T-helper 22 cell (primary cell): ENCODE measurements at places on chromosomes 5 and 9.

DNA sequence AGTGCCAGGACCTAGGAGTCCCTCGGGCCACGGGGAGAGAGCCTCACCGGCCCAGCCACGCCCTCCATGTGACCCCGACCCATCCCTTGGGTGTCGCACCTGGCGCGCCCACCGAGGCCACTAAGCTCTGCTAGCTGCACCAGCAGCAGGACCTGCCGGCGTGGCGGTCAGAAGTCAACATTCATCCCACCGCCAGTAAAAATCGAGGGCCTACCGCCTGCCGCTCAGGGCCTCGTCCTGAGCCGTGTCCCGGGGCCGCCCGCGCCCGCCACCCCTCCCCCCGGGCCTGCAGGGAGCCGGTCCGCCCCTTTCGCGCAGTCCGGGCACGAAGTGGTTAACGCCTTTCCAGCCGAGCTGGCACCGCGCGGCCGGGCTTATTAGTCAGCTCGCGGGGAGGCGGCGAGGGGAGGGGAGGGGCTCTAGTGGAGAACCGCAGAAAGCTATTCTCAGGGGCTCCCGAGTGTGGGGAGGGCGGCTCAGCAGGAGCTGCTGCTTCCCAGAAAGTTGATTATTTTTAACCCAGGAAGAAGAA lies 124.4 kb downstream of the C9orf50 start:
- peak; percentile 66 for DNase-seq

DNA sequence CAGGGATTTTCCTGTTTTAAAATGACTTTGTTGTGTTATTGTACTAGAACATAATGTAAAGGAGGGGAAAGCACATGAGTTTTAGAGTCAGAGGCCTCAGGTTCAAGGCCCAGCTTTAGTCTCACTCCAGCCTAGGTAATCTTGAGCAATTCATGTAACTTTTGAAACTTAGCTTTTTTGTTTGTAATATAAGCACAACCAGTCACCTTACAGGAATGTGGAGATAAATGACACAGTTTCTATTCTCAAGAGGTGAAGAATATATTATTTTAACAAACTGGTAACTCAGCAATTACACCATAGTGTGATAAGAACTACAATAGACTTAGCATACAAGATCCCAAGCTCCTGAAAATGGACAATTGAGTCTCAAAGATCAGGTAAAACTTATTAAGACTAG lies 51.2 kb downstream of the ADAMTS19 start:
- DNase-seq, result no peak

- no peak for DNase-seq
Measured at GRCh38 chr9:121684381-121685145, 33.1 kb downstream of the DAB2IP start.

- peak; percentile 4 for DNase-seq
Measured at GRCh38 chr9:87725900-87726709, at the start of gene CTSL. Gene CTSL, plus strand, starts transcription at chr9:87726119. Its CDS starts 1,485 bp downstream, at chr9:87727604.

GRCh38 chr9:136847088-136847825 lies 2.0 kb upstream of the PHPT1 start:
- no peak for DNase-seq

DNA sequence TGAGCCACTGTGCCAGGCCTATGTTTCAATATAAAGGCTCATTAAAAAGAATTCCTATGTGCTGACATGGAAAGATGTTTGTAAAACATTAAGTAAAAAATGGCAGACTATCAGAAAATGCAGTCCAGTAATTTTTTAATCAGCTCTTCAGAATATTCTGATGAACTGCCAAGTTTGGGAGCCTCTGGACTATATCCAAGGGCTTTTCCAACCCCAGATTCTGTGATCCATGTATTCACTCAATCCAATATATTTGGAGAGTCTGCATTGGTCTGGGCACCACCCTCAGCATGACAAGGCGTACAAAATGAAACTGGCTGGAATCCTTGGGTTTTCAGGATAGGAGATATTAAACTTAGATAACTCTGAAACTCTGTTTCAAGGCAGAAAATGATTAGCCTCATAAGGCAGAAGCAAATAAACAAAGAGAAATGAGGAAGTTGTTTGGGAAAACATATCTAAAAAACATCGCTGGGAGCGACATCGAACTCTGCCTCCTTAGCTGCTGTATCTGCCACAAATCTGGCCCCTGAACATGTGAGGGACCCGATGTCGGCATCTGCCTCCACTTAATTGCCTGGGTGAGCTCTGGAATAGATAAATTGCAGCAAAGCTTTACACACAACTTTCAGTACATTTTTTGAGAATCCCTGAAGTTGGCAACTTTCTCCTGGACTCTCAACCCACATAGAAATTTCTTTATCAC lies 14.4 kb downstream of the PDE6A start:
- DNase-seq, result no peak

GRCh38 chr5:7676455-7676854 lies 174.5 kb downstream of the CFAP90 start:
- no peak for DNase-seq

DNA sequence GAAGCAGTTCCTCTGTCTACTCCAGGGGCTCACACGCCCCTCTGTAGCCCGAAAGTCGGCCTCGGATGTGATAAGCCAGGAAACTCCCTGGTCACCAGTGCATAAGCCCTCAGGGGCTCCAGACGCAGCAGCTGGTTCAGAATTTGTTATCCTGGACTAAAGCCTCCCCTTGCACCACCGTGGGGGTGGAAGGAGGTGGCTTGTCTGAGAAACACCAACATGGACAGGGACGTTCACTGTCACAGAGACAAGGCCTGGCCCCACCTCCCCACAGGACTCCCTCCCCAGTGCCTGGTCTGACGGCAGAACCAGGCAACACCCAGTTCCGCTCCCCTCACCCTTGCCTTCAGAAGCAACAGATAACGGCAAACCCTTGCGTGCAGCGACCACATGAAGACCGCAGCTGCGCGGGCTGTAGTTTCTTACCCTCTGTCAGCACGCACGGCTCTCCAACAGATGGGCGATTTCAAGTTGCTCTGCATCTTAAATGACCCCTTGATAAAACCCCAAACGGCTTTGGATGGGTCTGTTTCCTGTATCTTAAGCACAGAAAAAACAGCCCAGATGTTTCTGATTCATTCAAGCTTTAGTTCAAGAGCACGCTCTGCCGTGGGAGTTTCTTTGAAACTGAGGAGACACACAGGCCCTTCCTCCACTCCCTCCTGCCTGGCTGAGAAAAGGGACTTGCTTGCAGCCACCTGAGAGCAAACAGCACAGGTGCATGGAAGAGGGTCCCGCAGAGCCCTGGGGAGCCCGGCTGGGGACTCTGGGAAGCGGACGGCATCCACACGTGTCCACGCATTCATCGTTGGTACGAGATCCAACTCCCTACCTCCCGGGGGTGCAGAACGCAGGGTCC lies 44.7 kb upstream of the NKD2 start:
- peak; percentile 23 for DNase-seq

- DNase-seq, result no peak
Measured at GRCh38 chr5:72007336-72008111, 99.8 kb upstream of the MAP1B start.
